ENCODE measurements at places on chromosomes 13 and 19.

- DNase-seq: no peak
Observed at GRCh38 chr13:36709136-36709890, 35.5 kb downstream of the SERTM1 start.

DNA sequence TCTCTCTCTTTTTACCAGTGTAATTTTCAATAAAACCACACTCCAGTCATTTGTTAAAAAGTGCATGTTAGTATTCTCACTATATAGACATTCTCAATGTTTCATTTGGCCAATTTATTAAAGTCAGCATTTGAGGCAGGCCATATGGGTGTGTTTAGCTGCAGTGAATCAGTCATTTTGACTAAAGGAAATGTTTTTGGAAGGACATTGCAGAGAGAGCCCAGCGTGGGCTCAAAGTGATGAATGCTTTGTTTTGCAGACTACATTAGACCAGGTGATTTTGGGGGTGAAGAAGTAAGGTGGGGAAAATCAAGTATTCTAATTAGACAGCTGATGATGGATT lies 116.7 kb downstream of the POSTN start:
- no peak for DNase-seq

DNA sequence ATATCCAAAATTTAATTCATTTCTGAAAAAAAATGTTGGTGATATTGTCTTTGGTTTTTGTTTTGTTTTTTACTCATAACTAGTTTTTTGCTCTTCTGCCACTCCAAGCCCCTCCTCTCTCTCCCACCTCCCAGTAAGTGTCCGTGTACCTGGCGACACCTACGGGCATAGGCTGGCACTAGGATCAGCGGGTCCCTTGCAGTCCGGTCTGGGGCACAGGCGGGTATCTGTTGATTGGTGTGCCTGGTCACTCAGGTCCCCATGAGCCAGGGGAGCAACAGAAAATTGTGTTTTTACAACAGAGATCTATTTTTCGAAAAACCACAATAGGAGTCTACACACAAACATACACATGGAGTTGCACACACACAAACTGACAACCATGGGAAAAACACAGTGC lies 104.8 kb downstream of the ZIC5 start:
- DNase-seq: no peak

DNA sequence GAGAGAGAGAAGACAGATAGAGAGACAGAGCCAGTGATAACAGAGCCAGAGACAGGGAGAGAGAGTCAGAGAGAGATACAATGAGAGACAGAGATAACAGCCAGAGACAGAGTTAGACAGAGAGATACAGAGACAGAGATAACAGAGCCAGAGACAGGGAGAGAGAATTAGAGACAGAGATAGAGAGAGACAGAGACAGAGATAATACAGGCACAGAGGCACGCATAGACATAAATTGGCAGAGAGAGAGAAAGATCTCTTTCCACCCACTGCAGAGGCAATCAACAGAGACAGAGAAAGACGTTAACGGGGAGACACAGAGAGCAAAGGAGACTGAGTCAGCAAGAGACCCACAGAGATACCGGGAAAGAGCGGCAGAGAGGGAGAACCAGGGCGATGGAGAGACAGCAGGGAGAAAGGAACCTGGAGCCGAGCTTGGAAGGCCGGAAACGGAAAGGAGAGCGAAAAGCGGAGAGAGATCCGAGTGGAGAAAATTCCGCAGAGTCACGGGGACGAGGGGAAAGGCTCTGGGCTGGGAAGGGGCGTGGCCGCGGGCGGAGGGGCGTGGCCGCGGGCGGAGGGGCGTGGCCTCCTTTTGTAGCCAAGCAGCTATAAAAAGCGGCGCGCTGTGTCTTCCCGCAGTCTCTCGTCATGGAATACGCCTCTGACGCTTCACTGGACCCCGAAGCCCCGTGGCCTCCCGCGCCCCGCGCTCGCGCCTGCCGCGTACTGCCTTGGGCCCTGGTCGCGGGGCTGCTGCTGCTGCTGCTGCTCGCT lies at the start of gene TNFSF9:
TSS of gene TNFSF9 (plus strand) at position 641 of the 777 bp plus-strand sequence. CDS start at position 652, 11 bp downstream.
- peak; percentile 96 for DNase-seq

GRCh38 chr19:15911599-15912235 lies 13.8 kb upstream of the CYP4F2 start:
- no peak for DNase-seq

DNA sequence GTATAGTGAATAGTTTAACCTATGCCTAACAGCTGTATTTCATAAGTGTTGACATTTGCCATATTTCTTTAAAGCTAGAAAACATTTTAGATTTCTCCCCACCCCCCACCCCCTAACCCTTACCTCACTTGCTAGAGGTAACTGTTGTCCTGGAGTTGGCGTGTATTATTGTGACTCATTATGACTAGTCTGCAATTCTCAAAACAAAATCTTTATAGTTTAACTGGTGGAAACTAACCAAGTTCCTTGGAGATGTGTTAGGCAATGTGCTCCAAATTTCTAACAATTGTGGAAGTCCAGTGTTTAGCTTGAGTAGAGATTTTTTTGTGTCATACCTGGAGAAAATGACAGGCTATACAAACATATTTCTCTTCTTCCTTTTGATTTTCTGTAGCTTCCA lies 38.0 kb downstream of the KCTD4 start:
- no peak for DNase-seq

DNA sequence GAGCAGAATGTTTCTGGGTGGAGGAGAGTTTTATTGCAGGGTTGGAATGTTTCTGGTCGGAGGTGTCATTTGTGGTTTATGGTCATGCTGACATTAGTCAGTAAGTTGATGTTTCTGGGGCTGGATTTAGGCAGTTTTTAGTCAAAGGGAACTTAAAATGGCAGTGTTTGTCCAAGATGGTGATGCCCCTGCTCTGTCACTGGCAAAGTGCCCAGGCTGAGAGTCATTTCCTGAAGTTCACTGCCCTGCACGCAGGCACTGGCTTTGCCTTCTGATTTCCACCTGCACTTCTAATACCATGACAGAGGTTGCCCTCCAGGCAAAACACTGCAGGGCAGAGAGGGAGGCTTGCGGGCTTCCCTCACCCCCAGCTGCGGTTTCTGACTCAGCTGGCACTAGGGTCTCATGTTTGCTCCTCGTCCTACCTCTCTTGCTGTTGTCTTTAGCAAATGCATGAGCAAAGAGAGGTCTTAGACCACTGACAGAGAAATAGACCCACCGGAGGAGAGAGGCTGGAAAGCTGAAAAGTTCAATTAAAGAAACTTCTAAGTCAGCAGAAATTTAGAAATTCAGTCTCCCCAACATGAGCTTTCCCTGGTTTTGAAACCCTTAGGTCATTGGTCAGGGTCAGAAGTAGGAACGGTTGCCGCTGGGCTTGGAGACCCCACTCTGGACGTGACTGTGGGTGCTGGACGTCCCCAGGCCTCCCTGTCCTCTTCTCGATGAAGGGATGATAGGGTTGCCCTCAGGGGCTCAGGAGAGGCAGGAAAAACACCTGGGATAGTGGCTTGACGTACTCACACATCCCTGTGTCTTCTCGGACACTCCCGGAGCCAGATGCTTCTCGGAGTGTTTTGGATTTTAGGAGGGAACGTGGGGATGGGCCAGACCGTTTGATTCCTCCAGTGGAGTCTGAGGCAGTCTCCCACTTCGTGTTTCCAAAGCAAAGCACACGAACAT lies 26.3 kb downstream of the TMEM255B start:
- DNase-seq: no peak

DNA sequence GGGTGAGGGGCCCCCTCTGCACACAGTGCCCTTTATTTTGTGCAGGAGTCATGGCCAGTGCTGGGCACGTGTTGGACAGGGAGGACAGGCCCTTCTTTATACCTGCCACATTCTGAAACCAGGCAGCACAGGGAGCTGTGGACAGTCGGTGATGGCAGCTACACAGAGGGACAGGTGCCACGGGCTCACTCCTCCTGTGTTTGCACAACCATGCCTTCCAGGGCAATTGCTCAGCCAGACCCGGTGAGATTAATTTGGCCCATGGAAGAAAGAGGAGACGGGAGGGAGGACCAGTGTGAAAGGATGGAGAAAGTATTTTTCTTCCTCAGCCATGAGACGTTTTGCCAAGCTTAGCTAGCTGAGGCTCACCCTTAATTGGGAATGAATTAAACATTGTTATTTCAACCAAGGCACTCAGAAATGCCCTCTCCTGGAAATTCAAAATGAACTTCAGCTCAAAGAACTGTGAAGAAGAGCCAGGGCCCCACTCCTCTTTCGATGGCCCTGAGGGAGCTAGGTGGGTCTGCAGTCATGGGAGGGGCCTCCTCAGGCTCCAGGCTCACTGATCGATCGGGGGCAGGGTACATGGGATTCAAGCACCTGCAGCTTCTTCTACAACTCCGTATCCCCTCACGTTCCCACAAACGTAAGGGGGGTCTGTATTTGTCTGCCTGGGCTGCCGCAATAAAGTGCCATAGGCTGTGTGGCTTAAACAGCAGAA lies 41.2 kb downstream of the SHISA2 start:
- no peak for DNase-seq

DNA sequence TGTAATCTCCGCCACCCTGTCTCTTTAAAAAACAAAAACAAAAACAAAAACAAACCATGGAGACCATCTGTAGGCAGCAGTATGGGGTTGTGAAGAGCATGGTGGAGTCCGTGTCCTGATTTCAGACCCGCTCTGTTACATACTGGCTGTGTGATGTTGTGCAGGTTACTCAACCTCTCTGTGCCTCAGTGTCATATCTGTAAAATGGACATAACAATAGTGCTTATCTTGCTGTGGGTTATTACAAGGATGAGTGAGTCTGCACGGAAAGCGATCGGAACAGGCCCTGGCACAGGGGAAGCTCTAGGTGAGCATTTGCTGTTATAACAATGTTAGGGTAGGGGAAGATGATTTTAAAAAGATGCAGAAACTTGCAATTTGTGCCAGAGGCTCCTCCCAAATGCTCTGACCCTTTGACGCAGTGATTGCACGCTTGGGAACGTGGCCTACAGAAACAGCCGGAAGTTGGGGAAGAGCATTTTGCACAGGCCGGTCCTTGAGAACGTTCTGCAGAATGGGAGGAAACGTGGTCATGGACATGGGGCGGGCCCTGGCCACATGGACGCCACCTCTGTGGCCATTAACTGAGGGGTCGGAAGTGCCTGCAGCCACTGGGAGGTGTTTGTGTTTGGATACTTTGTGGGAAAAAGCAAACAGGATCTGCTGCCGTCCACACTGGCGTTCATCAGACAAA lies 15.7 kb upstream of the SELENOW start:
- DNase-seq: no peak

DNA sequence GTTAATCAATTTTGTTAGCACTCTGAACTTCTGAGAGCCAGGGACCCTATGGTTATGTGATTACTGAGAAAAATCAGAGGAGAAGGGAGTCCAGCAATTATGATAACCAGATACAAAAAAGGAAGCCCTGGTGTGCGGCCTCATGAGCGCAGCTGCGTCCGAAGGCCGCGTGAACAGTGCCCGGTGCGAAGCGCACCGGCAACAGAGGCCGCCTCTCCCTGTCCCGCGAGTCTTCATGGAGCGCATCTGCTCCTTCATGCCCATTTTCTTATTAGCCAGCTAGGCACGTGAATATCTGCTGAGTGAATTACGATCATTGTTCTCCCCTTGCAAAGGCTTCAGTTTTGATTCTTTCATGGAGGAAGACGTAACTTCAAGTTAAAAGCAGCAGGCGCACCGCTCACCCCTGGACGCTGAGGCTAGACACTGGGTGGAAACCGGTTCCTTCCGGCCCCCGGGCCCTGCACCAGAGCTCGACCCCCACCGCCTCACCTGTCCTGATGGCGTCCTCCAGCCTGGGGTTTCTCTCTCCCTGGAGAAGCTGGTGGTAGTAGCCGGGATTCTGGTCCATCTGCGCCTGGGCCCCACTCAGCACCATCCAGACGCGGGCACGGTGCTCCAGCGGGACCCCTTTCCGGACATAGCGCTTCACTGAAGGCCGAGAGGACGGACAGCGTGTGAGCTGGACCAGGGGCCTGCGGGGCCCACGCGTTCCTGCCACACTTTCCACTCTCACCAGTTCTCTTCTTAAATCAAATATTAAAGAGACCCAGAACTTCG lies 8.9 kb downstream of the GRTP1 start:
- DNase-seq: no peak

DNA sequence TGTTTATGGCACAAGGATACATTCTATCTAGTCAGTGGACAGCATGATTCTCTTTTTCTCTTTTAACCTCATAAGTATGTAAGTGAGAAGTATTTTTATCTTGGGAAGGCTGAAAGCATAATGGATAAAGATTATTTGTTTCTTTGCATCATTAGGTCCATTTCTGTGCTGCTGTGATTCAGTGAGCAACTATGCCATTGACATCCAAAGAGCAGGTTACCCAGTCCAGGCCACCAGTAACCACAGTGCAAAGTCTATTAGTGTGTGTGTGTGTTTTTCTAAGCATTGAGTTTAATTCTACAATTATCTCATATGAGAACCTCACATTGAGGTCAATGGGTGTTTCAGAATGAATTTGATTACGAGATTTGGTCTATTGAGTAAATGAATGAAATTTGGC lies 158.8 kb upstream of the DACH1 start:
- DNase-seq: no peak

- no peak for DNase-seq
Observed at GRCh38 chr13:106311004-106311403, 224.5 kb downstream of the EFNB2 start.

- DNase-seq: no peak
Observed at GRCh38 chr19:3687393-3687773, 12.9 kb downstream of the PIP5K1C start.

DNA sequence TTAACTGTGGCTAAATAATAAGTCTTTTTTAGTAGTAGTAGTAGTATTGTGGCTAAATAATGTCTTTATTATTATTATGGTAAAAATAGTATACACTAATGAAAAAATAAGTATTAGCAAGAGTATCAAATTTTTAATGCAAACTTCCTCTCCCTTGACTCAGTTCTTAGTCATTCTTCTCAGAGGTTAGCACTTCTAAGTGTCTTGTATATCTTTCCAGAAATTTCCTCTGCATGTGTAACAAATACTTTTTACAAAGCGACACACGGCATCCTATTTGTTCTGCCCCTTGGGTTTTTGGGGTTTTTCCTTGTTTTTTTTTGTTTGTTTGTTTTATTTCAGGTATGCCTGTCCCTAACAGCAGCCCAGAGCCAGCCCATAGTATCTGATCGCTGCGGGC lies 20.9 kb downstream of the SIN3B start:
- DNase-seq: no peak
